ENCODE measurements at places on chromosomes 1 and 21.
A peak's percentile ranks its signal among the peaks of the same experiment; 100 is the strongest.

DNA sequence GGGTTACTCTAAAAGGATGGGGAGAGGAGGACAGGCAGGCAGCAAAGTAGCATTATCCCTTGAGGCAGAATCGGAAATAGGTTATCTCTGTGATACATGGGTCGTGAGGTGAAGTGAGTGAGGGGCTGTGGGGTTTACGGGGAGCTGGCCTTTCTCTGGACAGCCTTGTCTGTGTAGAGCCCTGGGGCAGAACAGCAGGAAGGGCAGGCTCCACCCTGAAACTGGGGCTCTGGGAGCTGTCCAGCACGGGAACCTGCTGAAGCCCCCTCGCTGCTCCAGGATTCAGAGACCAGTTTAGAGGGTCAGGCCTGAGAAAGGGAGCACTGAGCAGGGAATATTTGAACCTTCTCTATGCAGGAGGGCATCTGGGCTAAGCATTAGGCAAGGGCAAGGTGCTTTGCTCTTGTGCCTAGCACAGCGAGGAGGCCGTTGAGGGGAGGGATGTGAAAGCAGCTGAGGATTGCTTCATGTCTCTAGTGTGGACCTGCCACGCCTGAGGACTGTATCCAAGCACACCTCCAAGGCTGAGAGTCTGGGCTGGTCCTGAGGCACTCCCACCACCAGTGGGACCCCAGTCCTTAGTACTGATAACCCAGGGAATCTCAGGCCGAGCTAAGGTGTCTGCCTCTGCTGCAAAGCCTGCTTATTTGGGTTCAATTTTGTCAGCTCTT, 55.8 kb downstream of the NAV1 start:
- peak; percentile 7 for DNase-seq

GRCh38 chr1:68181165-68181556, 51.2 kb downstream of the WLS start:
- DNase-seq: no peak

GRCh38 chr1:207398986-207399385, 55.1 kb upstream of the CR2 start:
- DNase-seq: no peak

DNA sequence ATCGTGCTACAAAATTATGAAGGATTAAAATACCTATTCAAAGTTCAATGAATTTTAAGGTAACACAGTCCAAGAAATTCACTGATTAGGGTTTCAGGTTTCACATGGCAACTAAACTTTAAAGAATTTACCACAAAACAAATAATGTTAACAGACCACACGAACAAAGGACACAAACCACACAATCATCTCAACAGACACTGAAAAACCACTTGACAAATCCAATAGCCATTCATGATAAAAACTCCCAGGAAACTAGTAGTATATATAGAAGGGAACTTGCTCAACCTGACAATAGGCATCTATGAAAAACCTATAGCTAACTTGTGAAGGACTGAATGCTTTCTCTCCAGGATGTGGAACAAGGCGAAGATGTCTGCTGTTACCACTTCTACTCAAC, 21.1 kb upstream of the SH2D5 start:
- DNase-seq: no peak

DNA sequence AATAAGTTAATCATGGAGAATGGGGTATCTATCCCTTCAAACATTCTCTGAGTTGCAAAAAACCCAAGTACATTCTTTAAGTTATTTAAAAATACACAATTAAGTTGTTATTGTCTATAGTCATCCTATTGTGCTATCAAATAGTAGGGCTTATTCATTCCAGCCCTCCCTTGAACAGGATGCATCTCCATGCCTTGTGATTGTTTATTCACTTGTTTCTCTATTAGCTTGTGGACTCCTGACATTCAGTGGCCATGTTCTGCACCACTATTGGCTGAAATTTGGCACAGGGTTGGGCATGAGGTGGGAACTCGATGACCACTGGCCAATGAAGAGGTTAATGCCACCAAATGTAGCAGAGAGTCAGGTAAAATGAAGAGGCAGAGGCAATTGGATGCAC, 272.8 kb downstream of the TNR start:
- no peak for DNase-seq

- no peak for DNase-seq
Measured at GRCh38 chr1:185432948-185433347, 115.9 kb upstream of the IVNS1ABP start.

DNA sequence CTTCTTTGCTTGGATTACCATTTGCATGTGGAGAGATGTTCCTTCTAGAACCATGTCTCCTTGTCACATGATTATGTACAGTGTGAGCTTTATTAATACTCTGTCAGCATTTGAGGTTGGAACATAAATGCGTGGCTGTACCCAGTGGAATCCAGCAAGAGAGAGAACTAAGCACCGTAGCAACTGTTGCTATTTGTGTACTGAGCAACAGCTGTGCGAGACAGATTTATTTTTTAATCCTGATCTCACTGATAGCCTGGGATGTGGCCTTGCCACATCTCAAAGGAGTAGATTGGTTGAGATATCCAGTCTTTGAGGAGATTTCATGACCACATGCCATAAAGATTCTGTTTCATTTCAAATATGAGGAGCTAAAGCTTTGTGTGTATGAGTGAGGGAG, 43.4 kb downstream of the KIF1B start:
- DNase-seq: no peak

GRCh38 chr21:44742418-44743153, 31.2 kb upstream of the TSPEAR start:
- DNase-seq: no peak

GRCh38 chr1:43509740-43510375, 20.8 kb upstream of the PTPRF start:
- no peak for DNase-seq

DNA sequence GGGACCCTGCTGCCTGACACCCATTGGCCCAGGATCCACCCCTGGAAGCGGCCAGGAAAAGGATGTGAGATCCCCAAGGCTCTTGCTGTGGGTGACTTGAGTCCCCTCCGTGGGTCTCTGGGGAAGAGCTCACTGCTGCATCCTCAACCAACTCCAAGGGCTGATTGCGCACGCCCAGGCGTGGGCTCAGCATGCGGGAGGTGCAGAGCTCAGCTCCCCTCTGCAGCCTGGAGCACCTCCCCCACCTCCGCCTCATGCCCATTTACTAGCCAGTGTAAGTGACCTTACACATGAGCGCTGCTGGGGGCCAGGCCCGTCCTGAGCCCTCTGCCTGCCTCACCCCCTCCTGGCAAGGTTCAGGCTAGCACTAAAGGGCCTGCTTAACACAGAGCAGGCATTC, 138.4 kb upstream of the VAMP3 start:
- no peak for DNase-seq

DNA sequence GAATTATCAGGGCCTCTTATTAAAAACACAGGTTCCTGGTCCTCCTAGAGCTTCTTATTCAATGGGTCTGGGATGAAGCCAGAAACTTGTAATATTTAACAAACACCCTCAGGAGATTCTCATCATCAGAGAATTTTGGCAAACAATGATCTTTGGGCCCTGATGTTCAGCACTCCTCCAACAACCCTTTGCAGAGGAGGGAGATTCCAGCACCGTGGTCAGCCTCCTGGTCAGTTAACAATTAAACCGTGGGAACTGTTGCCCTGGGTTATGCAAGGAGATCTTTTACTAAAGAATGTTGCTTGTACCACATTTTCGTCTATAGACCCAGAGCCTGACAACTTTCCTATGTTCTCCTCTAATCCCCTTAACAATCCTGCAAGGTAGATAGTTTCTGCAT, 294.4 kb downstream of the PLPP3 start:
- DNase-seq: no peak

DNA sequence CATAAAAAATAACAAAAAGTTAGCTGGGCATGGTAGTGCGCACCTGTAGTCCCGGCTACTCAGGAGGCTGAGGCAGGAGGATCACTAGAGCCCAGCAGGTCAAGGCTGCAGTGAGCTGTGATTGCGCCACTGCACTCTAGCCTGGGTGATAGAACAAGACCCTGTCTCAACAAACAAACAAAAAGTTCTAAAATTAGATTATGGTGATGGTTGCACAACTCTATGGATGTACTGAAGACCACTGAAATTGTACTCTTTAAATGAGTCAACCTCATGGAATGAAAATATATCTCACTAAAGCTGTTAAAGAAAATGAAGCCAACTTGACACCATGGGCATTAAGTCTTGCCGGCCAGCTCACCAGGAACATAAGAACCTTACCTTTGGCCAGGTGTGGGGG, 9.1 kb downstream of the MRAP start:
- no peak for DNase-seq

GRCh38 chr1:230979952-230980351, 1.1 kb downstream of the ARV1 start:
- DNase-seq: peak; percentile 29

- no peak for DNase-seq
Measured at GRCh38 chr1:97245026-97245425, 523.4 kb downstream of the PTBP2 start.
